Osteoblast (primary cell): ENCODE measurements at places on chromosomes 7 and 10.
A peak's percentile ranks its signal among the peaks of the same experiment; 100 is the strongest.

DNA sequence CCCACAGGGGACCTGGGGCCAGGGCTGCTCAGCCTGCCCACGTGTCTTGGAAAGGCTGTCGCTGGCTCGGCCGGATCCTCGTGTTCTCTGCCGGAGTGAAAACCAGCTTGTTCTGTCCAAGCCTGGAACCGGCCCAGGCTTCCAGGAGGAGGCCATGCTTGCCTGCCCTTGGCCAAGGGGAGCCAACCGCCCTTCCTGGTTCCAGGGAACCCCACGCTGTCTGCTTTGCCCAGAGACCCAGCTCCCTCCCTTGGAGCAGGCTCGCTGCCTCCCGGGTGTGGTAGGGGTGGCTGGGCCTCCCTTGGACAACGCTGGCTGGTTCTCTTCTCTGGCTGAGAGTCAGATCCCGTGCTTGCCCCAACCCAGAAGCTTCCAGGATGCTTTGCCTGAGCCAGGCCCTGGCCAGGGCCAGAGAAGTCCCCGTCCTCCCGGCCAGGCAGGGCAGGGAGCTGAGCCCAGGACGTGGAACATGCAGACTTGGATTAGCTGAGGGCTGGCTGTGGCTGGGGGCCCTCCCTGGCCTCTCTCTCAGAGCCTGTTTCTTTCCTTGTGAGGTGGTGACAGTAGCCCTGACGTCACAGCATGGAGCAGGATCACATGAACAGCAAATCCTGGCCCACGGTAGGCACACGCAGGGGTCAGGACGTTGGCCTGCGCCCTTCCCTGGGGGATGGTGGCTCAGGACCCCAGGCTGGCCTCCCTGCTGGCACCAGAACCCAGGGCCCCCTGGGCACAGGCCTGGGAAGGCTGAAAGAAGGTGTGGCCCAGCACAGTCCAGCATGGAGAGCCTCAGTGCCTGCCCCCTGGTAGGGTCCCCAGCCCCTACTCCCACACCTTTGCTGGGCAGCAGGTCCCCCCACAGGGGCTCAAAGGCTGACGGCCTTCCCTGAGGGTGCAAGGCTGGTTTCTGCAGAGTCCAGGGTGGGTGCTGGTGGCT lies 67.5 kb downstream of the PWWP2B start:
- peak; percentile 97 for DNase-seq

DNA sequence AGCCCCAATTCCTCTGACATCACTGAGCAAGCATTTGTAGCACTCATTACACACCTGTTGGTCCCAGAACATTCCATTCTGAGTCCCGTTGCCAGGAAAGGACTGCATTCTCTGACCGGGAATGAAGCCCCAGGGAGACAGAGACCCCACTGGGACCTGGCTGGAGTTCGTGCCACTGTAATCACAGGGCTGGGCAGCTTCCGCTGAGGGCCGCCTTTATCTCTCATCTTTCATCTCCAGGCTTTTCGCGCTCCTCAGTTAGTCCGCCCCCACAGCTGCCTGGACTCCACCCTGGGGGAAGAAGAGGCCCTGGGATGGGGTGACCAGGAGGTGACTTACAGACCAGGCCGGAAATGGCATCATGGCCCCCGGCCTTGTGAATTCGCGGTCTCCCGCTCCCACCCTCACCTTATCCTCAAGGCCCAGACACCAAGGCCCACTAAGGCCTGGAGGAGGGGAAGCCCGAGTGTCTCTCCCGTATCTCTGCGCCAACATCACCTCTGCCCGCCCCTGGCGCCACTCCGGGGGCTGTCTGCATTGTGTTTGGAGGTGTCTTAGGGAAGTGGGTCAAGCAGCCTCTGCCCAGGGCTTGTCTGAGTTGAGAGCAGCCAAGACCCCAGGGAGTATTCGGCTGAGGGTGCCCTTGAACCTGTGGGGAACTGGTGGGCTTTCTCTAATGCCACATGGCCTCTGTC lies 75.4 kb downstream of the PROSER2 start:
- peak; percentile 34 for DNase-seq

- DNase-seq: peak; percentile 76
These were observed 37.1 kb upstream of the ZMIZ2 start for GRCh38 chr7:44711528-44711927.

DNA sequence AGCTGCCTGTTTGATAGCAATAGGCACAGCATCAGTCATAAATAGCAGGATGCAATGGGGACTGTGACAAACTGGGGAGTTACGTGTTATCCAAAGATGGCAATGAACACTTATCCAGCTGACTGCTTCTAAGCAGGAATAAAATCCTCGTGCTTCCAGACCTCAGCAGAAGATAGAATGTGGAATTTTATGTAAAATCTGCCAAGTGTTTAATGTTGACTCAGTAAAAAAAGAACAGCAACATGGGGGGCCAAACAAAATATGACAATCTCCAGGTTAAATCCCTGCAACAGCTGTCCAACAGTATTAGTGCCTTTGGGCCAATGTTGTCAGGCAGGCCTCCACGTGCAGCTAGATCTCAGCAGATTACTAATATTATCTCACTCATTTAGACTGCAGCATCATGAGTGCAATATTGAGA lies 127.3 kb downstream of the SEMA3C start:
- DNase-seq: no peak

DNA sequence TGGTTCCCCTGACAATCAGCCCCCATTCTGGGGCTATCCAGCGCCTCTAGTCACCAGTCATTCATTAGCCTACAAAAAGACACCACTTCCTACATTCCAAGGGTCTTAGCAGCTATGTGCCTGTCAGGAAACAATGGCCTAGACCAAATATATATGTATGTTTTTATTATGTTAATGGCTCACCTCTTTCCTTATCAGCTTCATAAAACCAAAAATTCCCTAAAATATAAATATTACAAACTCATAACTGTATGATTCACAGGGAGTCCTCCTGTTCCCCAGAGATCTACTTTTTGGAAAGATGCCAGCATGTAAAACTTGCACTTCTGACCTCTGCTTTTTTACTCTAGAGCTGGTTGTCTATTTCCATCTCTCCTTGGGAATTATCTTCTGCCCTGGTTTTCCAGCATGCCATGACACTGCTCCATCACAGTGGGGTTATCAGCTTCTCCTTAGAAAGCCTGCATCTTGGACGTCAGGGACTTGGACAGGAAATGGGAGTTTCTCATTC lies 79.2 kb downstream of the ABCA13 start:
- peak; percentile 41 for DNase-seq

DNA sequence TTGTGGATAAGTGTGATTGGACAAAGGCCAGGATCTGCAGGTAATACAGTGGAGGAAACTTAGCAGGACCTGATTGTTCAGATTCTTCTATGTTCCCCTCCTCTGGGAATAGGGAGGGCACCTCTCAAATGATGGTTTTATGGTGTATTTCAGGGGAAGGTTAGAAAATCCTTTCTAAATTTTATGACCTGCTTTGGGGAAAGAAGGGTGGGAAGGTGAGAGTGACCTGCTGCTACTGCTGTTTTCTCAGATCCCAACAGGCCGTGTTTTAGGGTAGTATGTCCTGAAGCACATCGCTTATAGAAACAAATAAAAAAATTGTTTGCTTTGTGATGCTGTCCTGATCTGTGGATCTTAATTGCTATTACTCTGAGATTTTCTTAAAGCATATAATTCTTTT lies 404.1 kb upstream of the GALNT17 start:
- no peak for DNase-seq

DNA sequence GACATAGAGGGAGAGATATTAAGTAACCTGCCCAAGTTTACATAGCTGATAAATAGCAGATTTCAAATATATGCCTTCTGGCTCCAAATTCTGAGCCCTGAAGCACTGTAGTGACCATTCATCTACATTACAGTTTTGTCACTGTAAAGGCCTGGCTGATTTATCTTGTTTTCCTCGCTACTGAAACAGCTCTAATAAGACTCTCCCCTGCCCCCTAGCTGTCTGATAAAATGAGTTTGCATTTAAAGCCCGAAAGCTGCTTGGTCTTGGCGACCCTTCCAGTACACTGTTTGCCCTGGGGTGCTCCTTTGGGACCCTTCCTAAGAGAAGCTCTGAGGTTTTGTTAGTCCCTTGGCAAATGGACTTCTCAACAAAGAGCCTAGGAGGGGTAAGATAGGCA lies 59.7 kb upstream of the RAB11FIP2 start:
- DNase-seq: peak; percentile 0

GRCh38 chr7:123607423-123607975 lies 5.9 kb downstream of the ASB15 start:
- no peak for DNase-seq

DNA sequence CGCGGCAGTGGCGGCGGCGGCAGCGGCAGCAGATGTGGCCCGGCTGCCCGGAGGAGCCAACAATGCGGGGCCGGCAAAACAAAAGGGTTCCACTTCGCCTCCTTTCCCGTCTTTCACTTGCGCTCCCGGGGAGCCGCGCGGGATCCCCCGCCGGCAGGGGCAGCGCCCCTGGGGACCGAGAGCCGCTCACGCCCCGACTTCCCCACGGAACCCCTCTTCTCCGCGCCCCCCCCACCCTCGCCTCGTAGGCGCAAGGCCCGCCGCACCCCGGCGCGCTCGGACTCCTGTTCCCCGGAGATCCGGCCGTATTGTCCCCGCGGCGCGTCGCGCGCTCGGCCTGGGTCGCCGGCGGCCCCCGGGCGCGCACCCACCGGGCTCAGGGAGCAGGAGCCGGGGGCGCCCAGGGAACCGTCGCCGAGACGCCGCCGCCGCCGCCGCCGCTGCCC lies 854 bp downstream of the CTBP2 start:
- DNase-seq: peak; percentile 92
